Stimulated activated CD4-positive, alpha-beta T cell treated with anti-CD3 and anti-CD28 coated beads, Interleukin-4, amount 100 ng/mL, for 24 hours (primary cell): ENCODE measurements at places on chromosomes 6 and 20.

- no peak for DNase-seq
These were observed 72.1 kb downstream of the GFOD1 start for GRCh38 chr6:13415283-13415682.

DNA sequence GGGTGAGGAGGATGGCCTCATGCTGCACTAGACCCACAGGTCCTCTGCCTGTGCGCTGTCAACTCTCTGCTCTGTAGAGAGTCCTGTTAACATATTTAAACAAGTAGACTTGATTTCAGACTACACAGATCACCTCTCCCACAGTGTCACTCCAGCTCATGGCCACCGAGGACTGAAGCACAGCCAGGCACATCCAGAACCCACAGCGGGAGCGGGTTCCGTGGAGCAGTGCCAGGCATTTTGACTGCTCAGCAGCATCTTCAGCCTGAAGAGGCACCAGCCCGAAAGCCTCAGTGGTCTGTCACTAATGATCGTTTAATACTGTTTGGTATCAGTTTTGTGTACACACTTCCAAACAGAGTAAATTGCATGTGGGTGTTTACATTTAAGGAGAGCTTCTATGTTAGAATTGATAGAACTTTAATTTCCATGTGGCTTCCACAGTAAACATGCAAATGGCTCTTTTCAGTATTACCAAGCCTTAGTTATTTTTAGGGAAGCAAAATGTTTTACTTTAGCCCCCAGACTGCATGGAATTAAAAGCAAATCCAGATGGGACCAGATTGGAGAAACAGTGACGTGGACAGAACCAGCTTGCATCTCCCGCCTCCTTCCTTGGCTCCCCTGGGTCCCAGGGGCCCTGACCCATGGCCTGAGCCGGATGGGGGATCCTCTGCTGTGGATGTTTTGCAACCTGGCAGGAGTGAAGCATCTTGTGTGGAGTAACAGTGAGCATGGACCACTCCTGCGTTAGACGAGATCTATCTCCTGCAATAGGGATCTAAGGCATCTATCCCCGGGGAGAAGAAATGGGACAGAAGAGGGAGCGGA lies 196.7 kb upstream of the CDH4 start:
- DNase-seq = no peak

DNA sequence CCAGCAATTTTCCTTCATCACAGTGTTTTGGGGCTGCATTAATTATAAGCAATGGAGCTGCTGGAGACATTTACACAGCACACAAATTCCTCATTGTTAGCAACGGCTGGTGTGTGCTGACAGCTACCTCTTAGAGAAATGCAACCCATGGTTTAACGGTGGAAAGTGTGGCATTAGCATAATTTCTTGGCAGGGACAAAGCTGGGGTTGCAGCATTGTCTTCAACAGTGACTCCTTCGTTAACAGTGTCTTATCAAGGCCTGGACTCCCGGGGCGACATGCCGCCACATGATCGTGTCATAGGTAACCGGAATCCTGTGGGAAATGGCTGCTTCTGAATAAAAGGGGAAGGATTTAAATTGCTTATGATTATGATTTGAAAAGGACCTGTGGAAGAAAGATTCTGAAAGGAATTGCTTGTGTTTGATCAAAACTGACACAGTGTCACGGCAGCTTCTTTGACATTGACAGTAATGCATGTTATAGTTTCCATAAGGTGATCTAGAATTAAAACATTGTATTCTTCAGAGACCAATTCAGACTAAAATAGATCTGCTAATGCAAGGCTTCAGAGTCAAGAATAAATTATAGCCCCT lies 128.0 kb downstream of the UST start:
- DNase-seq = no peak

DNA sequence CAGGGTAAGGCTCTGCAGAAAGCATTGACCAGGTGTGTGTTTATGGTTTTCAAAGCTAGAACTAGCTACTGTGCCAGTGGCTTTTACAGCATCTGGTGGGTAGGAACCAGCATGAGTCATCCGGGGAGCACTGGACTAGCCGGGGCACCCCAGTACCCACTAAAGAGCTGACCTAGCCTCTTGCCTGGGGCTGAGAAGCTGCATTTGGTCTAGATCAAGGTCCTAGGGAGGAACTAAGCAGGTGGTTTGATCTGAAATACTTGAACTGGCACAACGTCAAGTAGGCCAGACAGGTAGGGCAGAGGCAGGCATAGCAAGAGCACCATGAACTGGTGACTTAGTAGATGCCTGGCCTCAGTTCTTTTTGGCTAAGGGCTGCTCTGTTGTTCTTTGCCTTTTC lies 109.8 kb upstream of the PTPRK start:
- DNase-seq = no peak

DNA sequence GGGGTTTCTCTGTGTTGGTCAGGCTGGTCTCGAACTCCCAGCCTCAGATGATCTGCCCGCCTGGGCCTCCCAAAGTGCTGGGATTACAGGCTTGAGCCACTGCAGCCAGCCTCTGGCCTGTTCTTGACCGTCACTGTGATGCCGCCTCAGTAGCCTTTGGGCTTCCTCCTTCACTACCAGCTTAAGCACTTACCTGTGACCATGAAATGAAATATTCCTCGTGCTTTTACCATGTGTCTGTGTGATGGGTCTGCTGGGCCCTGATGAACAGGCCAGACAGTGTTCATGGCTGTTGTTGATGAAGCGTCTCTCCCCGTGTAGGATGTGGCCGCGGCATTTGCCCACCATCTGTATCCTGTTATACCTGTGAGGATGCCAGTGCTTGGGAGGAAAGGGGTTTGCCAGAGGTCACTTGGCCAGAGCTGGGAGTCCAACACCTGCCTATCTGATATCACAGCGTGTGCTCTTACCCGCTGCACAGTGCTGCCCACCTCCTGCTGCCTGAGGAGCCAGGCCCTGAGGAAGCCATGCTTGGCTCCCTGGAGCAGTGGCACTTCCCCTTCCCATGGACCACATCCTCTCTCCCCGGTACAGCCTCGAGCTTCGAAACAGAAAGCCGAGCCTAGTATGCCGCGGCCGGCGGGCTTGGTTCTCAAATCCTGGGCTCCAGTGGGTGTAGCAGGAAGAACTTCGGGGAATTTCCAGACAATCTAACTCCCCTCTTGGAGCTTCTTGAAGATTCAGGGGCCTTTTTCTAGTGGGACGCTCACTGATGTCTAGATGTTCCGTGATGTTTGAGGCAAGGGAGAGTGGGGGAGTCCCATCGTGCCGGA lies 167.9 kb downstream of the ZDHHC14 start:
- no peak for DNase-seq

GRCh38 chr6:7939864-7940228 lies 29.3 kb upstream of the TXNDC5 start:
- no peak for DNase-seq

GRCh38 chr6:142359271-142359960 lies 57.6 kb downstream of the ADGRG6 start:
- DNase-seq = no peak

- DNase-seq = no peak
These were observed 1937.7 kb upstream of the DEFB115 start for GRCh38 chr20:29319725-29320124.

GRCh38 chr6:38713812-38714211 lies 1.3 kb upstream of the DNAH8 start:
- DNase-seq = peak; percentile 62
